ENCODE measurements at places on chromosomes 5 and 9.

DNA sequence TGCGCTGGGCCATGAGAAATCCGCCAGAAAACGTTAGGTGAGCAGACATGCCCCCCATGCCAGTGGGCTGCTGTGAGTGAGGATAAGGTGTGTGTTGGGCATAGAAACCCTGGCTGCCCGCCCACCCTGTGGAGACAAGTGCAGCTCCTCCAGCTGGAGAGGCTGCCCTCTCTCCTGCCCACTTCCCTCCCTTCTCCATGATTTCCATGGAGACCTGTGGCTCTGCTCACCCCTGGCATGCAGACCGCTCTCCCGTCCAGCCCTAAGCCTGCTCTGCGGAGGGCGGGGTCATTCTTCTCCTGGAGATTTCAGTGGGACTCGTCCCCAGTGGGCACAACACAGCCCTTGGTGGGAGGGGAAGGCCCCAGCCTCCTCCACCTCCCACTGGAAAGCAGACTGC lies 133.0 kb upstream of the FAM120A start:
- DNase-seq: no peak

DNA sequence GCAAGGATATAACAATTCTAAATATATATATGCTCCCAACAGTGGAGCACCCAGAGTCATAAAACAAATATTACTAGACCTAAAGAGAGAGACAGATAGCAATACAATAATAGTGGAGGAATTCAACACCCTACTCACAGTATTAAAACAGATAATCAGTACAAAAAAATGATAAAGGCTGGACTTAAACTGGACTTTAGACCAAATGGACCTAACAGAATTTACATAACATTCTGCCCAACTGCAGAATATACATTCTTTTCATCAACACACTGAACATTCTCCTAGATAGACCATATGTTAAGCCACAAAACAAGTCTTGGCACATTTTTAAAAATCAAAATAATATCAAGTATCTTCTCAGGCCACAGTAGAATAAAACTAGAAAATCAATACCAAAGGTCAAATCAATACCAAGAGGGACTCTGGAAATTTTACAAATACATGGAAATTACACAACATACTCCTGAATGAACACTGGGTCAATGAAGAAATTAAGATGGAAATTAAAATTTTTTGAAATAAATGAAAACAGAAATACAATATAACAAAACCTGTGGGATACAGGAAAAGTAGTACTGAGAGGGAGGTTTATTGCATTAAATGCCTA lies 100.8 kb downstream of the FBXL17 start:
- no peak for DNase-seq

- no peak for DNase-seq
These were observed 2.9 kb upstream of the PAX5 start for GRCh38 chr9:37036776-37037502.

- DNase-seq: no peak
These were observed 75.7 kb upstream of the SMARCA2 start for GRCh38 chr9:1939466-1939865.

Measured in stimulated activated CD8-positive, alpha-beta memory T cell treated with anti-CD3 and anti-CD28 coated beads, Interleukin-12 subunit alpha, Interleukin-12 subunit beta, amount 100 ng/mL, for 4 hours (primary cell).